ENCODE measurements at places on chromosomes 4 and X.

DNA sequence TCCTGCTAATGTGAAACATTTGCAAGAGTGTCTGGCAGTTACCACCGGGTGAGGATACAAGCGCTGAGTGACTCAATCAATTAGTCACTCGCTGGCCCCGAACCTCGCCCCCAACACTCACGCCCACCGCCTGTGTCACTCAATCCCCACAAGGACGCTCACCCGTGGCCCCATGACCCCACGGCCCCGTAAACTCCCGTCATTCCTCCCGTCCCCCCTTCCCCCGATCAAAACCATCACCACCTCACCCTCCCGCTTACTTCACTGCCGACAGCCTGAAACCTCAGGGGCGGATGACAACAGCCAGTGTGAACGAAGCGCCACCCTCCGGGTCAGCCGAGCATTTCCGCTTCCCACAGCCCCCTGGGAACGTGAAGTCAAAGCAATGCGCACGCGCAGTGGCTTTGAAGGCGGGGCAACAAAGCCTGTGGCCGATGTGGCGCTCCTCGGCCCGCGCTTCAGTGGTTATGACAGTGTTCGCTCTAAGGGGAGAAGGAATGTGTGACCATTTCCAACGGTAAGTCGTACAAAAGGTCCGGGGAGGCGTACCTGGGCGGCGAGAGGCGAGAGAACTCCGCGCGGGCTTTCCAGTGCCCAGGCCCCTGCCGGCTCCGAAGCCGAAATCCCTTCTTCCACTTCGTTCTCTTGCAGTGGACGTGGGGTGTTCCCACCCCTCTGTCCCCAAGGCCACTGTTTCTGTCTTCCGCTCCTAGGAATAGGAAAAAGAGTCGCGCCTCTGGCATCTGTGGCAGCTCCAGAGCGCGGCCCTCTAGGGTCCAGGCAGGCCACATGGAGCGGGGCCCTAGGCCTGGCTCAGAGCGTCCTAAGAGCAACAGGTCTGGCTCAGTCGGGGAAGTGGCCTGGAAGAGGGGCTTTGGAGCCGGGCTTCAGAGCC, at the start of gene ZNF674:
TSS of gene ZNF674 (minus strand) at position 311 of the 895 bp plus-strand sequence. CDS start 3,334 bp downstream, outside the sequence.
- peak; percentile 87 for DNase-seq

GRCh38 chr4:528835-529234, 29.8 kb downstream of the PIGG start:
- no peak for DNase-seq

DNA sequence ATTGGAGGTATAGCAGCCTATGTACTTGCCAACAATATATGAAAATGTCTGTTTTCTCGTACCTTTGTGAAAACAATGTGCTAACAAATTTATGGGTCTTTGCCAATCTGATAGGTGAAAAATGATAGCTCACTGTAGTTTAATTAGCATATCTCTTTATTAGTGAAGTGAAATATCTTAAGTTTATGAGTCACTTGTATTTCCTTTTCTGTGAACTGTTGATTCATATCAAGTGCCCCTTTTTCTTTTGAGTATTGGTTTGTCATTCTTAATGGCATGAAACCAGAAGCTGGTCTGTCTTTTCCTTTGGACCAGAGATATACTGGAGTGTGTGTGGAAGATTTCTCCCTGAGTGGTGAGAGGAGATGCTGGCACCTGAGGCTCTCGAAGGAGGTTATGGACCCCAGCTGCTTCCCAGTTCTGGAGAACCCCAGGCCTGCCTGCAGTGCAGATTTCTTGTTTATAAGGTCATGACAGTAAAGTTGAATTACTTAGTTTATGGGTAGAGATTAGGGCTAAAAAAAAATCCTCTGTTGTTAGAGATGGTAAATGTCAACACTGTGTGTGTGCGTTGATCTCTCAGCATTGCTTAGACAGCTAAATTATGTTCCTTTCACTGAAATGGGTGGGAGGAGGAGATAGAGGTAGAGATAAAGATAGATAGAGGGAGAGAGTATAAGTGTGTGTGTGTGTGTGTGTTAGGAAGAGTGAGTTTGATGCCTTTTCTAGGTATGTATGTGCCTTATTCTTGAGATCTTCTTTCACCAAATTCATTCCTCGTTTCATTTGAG, 89.9 kb downstream of the REPS2 start:
- no peak for DNase-seq

DNA sequence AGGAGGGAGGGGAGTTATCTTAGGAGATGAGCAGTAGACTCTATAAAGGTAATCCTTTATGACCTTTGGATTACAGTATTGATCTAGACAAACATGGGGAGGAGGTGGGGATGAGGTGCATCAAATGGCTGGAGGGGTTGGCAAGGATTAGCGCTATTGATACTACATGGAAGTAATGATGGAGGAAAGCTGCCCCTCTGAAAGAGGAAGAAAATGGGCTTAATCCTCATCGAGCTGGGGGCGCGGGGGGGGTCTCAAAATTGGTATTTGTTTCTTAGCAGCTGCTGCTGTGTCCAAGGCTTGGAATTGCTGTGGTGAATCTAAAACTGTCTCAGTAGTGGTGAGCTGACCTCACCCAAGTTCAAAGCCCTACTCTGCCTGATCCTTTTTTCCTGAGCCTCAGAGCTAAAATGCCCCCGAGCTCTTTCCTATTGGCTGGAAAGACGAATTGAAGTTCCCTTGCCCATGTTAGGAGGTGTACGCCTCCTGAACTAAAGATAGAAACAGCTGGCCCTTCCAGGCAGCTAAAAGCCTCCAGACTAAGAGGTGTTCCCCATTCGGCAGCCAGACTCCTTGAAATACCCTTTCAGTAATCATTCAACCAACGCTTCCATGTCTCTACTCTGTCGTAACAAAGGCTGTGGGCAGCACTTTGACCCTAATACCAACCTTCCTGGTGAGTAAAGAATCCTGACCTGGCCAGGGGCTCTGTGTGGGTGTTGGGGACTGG, at the start of gene ITGB1BP2:
TSS of gene ITGB1BP2 (plus strand) at position 556 of the 730 bp plus-strand sequence. CDS start at position 613, 57 bp downstream.
- no peak for DNase-seq

- no peak for DNase-seq
Measured at GRCh38 chr4:25795566-25796454, 67.0 kb downstream of the SEL1L3 start.

GRCh38 chr4:23697001-23697528, 192.8 kb downstream of the PPARGC1A start:
- no peak for DNase-seq

- no peak for DNase-seq
Measured at GRCh38 chr4:120733054-120733453, 189.5 kb downstream of the PRDM5 start.

DNA sequence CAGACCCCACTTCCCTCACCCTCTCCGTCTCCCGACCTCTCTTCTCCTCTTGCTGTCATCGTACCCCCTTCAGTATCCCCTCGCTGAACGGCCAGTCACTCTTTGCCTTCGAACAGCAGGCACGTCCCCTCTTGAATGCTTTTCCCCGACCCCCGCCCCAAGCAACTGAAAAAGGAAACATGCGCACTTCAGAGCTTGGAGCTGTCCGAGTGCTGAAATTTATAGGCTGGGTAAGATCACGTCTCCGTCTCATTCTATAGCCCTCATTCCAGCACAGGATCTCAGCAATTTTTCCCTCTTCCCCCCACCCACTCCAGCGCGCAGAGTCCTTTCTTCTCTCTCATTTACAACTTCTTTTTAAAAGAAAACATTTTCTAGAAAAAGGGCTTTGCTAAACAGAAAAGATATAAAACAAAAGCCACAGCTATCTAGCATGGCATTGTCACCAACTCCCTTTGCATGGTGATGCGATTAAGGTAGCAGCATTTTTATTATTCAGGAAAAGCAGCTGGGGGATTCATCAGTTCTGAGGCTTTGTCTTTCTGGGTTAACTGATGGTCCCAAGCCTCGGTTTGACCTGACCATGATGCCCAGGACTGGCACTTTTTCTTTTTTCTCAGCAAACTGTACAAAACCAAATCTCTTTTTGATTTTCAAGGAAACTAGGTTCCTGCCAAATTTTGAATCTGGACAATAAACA, at the start of gene GLRA2:
TSS of gene GLRA2 (plus strand) at position 247 of the 700 bp plus-strand sequence. CDS start 522 bp downstream, outside the sequence.
- no peak for DNase-seq

- DNase-seq = no peak
Measured at GRCh38 chr4:182556580-182556979, 313.4 kb downstream of the TENM3 start.

DNA sequence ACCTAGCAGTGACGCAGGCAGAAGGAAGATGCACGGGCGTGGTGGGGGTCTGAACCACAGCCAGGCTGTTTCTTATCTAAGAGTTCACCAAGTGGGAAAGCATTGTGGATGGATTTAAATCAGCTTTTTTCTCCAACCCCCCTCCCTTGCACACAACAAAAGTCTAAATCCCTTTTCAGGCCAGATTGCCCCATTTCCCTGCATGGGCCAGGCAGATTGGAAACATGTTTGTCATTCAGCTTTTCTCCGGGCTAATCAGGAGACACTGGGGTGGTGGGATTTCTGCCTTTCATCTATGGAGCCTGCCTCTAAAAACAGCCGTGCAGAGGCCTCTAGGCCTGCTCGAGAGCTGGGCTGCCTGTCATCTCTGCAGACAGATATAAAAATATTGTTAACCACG, 166.3 kb upstream of the LEF1 start:
- no peak for DNase-seq

DNA sequence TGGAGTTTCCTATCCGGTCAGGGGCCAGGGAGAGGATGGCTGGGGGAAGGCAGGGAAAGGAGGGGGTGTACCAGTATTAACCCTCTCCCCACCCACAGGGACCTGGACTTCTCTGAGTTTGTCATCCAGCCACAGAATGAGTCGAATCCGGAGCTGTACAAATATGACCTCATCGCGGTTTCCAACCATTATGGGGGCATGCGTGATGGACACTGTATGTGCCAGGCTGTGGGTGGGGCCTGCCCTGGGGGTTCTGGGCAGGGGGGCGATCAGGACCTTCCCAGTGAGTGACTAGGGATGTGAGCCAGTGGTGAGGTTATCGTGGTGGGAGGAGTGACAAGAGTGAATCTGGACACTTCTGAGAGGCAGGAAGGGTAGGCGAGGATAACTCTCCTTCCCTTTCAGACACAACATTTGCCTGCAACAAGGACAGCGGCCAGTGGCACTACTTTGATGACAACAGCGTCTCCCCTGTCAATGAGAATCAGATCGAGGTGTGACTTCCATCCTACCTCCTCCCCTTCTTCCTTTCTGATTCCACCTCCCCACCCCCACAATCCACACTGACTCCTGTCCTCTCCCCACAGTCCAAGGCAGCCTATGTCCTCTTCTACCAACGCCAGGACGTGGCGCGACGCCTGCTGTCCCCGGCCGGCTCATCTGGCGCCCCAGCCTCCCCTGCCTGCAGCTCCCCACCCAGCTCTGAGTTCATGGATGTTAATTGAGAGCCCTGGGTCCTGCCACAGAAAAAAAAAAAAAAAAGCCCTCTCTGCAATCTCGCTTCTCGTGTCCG, 14.6 kb downstream of the USP11 start:
- no peak for DNase-seq

DNA sequence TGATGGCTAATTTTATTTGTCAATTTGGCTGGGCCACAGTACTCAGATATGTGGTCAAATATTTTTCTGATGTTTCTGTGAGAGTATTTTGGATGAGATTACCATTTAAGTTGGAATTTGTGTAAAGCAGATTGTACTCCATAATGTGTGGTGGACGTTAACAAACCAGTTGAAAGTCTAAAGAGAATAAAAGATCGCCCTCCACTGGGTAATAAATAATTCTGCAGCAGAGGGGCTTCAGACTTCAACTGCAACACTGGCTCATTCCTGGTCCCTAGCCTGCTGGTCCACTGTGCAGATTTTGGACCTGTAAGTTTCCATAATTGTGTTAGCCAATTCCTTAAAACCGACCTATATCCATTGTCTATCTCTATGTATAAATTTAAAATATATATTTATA, 540.3 kb downstream of the PCDH18 start:
- no peak for DNase-seq

DNA sequence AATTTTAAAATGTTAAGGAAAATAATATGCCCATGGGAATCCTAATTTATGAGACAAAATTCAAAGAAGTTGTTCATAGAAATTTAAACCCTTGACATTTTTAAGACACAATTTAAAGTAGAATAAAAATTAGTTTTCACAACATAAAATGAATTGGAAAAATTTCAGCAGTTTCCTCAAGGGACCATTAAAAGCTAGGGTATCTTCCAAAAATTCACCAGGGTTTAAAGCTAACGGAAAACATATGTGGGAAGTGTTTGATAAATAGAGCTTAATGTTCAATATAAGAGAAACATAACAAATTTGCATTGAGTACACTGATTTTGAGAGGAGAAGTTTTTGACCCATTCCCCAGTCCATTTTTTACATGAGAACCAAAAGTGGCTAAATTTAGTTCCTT, 228.9 kb upstream of the TTC29 start:
- no peak for DNase-seq

DNA sequence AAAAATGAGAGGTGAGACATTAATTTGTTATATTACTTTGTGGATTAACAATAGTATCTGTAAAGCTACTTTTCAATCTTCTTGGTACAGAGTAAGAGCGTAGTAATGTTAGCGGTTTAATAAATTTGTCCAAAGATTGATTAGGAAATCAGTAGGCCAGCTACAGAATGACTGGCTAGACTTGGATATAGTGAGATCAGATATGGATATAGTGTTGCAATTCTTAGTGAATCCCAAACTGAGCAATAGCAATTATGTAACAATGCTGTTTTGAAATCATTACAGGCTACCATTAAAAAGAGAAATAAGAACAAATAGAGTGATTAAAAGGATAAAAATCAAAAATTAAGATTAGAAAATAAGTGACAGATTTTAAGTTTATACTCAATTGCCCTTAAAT, 847 bp upstream of the UGT2A2 start:
- no peak for DNase-seq

- DNase-seq = no peak
Measured at GRCh38 chrX:47566841-47567240, 5.8 kb downstream of the ARAF start.

DNA sequence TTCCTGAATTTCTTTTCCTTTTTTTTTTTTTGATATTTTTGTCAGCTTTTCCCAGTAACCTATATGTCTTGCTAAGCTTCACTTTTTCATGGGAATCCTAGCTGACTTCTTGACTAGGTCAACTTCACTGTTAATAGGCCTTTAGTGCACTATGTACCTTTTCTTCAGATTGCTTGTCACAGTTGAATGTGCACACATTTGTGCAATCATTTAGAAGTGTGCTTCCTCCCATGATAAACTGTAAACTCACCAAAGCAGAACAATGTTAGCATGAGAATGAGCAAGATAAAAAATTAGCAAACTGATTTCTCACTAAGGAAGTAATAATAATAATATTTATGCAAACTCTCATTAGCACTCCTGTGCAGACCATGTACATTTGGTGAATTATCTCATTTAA, 173.2 kb downstream of the PABPC4L start:
- no peak for DNase-seq

DNA sequence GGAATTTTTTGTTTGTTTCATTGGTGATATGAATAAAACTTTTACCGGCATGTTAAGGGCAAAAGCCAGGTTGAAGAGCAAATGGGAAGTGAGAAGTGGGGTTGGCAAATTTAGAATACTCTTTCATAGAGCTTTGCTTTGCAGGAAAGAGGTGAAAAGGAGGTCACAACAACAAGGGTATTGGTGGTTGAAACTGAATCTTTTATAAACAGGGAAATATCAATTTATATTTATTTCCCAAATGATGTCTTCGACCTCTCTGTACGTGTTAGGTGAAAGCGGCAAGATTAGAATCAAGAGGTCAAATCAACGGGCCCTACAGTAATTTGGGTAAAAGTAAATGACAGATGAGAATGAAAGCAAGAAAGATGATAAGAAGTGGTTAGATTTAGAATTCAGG, 3.4 kb downstream of the SMR3A start:
- DNase-seq = no peak

All from CD4-positive, alpha-beta T cell (primary cell).